Cerebellum (tissue), 4 donors: ENCODE measurements at places on chromosomes 16 and 17. TPM values are rescaled to one million over a fixed set of nuclear protein-coding genes. Genes with fewer than 3 reads are reported as not detected.

GRCh38 chr17:80793421-80793820 is 198.2 kb upstream of the CHMP6 start:
- DNase-seq: no peak

- no peak for DNase-seq
Measured at GRCh38 chr16:7597677-7598076, 265.0 kb downstream of the RBFOX1 start.

GRCh38 chr17:52383493-52384100 is 225.1 kb upstream of the CA10 start:
- DNase-seq: peak; percentile 48

- DNase-seq: no peak
Measured at GRCh38 chr16:57795431-57795878, 6.8 kb downstream of the KIFC3 start.

DNA sequence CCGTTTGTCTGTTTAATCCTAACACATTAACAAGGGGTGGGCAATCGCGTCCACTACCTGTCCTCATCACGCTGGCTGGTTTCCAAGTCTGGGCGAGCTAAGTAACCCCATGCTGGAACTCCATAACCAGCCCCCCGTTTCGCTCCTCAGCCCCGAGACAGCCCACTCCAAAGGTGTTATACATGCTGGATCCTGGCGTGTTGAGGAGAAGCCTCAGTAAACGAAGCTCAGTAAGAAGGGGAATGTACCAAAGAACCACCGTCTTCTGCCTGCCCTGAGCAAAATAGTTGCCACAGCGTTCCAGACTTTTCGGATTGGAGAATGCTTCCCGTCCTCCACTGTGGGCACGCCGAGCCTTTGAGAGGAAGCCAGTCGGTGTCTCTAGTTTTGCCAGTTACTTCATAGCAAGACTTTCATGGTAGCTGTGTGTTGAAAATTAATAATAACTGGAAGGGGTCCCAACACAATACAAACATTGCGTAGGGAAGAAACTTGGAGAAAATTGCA is 16.1 kb upstream of the C17orf78 start:
- DNase-seq: no peak

- no peak for DNase-seq
Measured at GRCh38 chr17:83144421-83145357, 65.3 kb downstream of the METRNL start.

DNA sequence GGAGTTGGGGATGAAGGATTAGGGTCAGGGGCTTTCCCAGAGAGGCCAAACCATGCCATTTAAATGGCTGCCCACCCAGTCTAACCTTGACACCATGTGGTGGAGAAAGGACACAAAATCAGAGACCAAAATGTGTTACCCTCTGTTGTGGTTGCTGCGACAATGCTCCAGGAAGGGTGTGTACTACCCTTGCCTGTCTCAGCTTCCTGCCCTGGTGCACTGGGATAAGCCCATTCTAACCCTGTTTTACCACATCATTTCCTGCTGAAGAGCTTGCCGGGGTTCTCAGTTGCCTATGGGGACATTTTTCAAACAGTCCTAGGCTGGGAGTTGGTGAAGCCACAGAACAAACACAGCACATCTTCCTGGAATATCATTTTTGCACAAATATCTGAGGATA is 4.9 kb downstream of the OR4D1 start:
- no peak for DNase-seq

Gene OR3A3
- total RNA-seq: not detected

Gene TPSD1
- total RNA-seq: not detected

Gene C1QTNF8
- not detected for total RNA-seq

Gene ANKFN1
- total RNA-seq: 19.1 TPM
